Vein endothelial cell (primary cell): ENCODE measurements at places on chromosomes 16 and 17. TPM values are rescaled to one million over a fixed set of nuclear protein-coding genes. Genes with fewer than 3 reads are reported as not detected.

HLF gene
- 0.19 and 0.33 TPM in 2 replicates for total RNA-seq

GUCY2D gene
- total RNA-seq = not detected in 2 replicates

RSKR gene
- total RNA-seq = 4.2 and 8.7 TPM in 2 replicates

TMEM235 gene
- not detected in 2 replicates for total RNA-seq

ADAD2 gene
- 0.10 TPM in 1 of 2 replicates, not detected in the other for total RNA-seq

STUB1 gene
- 115 and 135 TPM in 2 replicates for total RNA-seq

ABI3 gene
- total RNA-seq = 40.9 and 44.1 TPM in 2 replicates

TRAF7 gene
- 117 and 169 TPM in 2 replicates for total RNA-seq

MRPL45 gene
- total RNA-seq = 43.1 and 45.4 TPM in 2 replicates

PRAC1 gene
- not detected in 2 replicates for total RNA-seq

RGS11 gene
- 1.7 and 2.9 TPM in 2 replicates for total RNA-seq
